Activated CD4-positive, alpha-beta T cell treated with anti-CD3 and anti-CD28 coated beads, Interleukin-2, amount 10 ng/mL, durations not matched to agents 24 days and 14 days (primary cell): ENCODE measurements at places on chromosomes 7 and 10.

DNA sequence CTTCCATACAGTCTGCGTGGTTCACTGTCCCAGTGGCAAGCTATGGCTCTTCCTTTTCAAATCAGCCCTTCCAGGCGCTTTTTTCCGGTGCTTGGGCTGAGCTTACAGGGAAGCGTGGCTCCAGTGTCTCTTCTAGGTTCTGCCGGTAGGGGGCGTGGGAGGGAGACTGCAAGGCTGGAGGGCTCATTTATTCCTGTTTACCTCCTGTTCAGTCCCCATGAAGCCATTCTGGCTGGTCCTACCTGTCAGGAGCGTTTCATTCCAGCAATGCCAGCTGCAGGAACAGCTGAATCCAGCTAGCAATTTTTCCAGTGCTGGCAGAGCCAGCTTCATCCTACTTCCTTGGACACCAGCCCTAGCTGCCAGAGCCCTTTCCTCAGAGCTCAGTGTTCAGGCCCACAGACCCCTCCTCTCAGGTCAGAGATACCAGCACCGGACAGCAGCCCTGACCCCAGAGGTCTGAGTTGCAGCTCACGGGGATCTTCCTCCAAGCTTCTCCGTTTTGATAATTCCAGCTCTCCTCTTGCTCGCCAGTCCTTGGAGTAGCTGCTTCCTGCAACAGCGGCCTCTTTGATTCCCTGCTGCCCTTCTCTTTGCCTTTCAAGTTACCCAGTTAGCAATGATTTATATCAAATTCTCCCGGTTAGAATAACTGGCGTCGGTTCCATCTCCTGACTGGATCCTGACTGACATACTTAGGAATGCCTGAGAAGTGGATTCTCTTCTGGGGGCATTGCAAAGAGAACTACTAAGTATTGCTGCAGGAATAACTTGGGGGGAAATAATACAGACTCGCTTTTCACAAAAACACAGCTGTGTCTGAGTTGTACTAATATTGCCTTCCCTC, 129.8 kb downstream of the FRMD4A start:
- DNase-seq = peak; percentile 58
- no peaks in the 10 kb centered on the region for H3K36me3 ChIP-seq
- H3K4me1 ChIP-seq = no peaks in the 10 kb centered on the region
- no peak overlapping the region for H3K27ac ChIP-seq

DNA sequence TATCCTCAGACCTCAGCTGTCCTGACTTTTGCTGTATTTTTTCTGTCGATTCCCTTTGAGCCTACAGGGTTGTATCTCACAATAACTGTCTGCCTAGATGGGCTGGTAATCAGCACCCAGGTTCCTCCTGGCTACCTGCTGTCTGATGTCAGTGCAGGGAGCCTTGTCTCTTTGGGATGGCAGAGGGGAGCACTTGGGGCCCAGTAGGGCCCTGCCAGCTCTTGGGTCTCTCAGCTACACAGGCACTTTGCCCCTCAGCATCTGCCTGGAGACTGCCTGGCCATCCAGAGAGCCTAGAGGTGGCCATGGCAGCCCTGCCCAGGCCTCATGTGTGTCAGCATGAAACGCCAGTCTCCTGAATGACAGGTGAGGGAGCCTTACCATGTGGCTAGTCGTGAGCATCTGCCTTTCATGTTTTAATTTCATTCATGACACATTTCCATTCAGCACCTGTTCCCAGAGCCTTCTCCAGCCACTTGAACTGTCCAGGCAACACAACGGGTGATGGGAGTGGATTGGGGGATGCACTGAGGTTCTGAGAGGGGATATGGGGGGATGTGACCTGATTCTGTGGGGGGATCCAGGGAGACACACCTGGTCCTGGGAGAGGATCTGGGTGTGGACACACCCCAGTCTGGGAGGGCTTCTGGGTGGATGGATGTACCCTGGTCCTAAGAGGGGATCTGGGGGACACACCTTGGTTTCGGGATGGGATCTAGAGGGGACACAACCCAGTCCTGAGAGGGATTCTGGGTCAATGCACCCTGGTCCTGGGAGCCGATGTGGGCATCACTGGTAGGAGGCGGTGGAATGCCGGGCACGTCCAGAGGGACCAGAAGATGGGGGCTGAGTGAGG, 21.9 kb downstream of the ADCY1 start:
- no peak overlapping the region for H3K27ac ChIP-seq
- no peak for DNase-seq
- no peaks in the 10 kb centered on the region for H3K27me3 ChIP-seq
- H3K4me1 ChIP-seq = no peaks in the 10 kb centered on the region

DNA sequence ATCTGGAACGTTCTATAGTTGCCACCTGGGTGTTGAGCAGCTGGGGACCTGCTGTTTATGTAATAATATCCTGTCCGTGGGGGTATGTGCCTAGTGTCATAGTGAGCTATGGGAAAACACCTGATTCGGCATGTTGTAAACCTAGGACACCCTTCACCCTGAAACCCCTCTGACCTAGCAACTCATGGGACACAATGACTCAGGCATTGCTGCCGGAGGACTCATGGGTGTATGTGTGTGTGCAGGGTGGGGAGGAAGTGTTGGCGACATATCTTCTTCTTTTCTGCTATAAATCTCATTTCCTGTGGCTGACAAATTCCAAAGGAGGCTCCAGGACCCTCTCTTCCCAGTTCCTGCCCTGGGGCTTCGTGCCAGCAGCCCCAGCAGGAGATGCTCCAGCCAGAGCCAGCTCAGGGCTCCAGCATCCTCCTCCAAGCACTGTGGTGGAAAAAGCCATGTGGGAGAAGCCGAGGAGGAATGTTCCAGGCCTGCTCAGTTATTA, 77.0 kb upstream of the PODXL start:
- H3K4me1 ChIP-seq = no peaks in the 10 kb centered on the region
- no peak for DNase-seq
- H3K4me3 ChIP-seq = no peak overlapping the region
- no peaks in the 10 kb centered on the region for H3K36me3 ChIP-seq
- no peak overlapping the region for H3K27ac ChIP-seq

GRCh38 chr10:46239247-46239646, 47.5 kb upstream of the ANTXRL start:
- DNase-seq = no peak
- H3K27ac ChIP-seq = no peak overlapping the region
- H3K36me3 ChIP-seq = peaks cover 54% of the 10 kb centered on the region
- no peaks in the 10 kb centered on the region for H3K27me3 ChIP-seq
- H3K4me3 ChIP-seq = no peak overlapping the region
- H3K4me1 ChIP-seq = peaks cover 16% of the 10 kb centered on the region

DNA sequence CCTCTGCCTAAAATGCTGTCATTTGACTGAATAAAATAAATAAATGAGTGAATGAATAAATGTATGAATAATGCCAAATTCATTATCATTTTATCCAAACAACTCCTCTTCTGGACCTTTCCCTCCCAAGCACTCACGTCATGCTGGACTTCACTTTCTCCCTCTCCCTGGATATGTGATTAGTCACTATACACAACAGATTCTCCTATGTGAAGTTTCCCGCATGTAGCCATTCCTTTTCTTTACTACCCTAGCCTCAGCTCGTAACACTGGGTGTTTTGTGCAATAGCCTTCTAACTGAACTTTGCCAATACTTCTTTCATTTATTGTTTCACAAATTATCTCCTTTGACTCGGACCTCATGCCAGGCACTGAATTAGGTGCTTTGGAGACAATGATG, 87.6 kb upstream of the IL6 start:
- peaks cover 10% of the 10 kb centered on the region for H3K4me1 ChIP-seq
- H3K4me3 ChIP-seq = no peak overlapping the region
- H3K36me3 ChIP-seq = peaks cover 8% of the 10 kb centered on the region
- H3K27me3 ChIP-seq = peaks cover 37% of the 10 kb centered on the region
